ENCODE measurements at places on chromosomes 5 and 9. TPM values are rescaled to one million over a fixed set of nuclear protein-coding genes. Genes with fewer than 3 reads are reported as not detected.

The GBGT1 gene
- total RNA-seq: 3.3 TPM

The LCN1 gene
- not detected for total RNA-seq

The GDNF gene
- 0.83 TPM for total RNA-seq

The SVEP1 gene
- total RNA-seq: 76.3 TPM

The MYOZ3 gene
- total RNA-seq: 0.77 TPM

DNA sequence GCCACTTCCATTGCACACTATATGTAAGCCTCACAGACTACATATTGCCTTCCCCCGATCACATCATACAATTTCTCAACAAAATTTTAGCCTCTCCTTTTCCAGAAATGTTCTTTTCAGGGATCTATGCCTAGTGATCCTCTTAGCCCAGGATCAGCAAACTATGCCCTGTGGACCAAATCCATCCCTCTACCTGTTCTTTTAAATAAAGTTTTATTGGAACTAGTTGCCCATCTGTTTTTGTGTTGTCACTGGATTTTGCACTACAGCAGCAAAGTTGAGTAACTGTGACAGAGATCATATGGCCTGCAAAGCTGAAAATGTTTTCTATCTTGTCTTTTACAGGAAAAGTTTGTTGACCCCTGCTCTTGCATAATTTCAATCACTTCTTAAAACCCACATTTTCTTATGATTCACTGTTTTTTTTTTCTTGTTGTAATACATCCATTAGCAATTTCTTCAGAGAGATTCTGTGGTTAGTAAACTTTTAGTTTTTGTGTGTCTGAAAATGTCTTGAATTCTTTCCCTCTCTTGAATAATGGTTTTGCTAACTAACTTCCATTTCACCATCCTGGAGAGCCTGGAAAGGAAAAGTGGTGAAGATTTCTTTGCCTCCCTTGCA is 7.1 kb downstream of the TXNDC8 start:
- no peak overlapping the region for H3K4me3 ChIP-seq
- H3K36me3 ChIP-seq: no peaks in the 10 kb centered on the region
- peak; percentile 40 for DNase-seq
- no peak overlapping the region for H3K27ac ChIP-seq
- H3K27me3 ChIP-seq: no peaks in the 10 kb centered on the region

- no peak overlapping the region for H3K4me3 ChIP-seq
- no peaks in the 10 kb centered on the region for H3K27me3 ChIP-seq
- H3K4me1 ChIP-seq: no peaks in the 10 kb centered on the region
- H3K36me3 ChIP-seq: no peaks in the 10 kb centered on the region
- H3K27ac ChIP-seq: no peak overlapping the region
Observed at GRCh38 chr5:23614422-23614821, 107.0 kb downstream of the PRDM9 start.

GRCh38 chr5:102986074-102986473 is 133.9 kb downstream of the GIN1 start:
- no peaks in the 10 kb centered on the region for H3K4me1 ChIP-seq
- H3K36me3 ChIP-seq: no peaks in the 10 kb centered on the region
- H3K4me3 ChIP-seq: no peak overlapping the region
- DNase-seq: no peak
- H3K27ac ChIP-seq: no peak overlapping the region

- no peak overlapping the region for H3K4me3 ChIP-seq
- no peak overlapping the region for H3K27ac ChIP-seq
- H3K4me1 ChIP-seq: no peaks in the 10 kb centered on the region
- H3K36me3 ChIP-seq: no peaks in the 10 kb centered on the region
- peaks cover 25% of the 10 kb centered on the region for H3K27me3 ChIP-seq
- no peak for DNase-seq
Observed at GRCh38 chr5:33933723-33934169, 2.4 kb upstream of the RXFP3 start.

- H3K27ac ChIP-seq: no peak overlapping the region
- H3K27me3 ChIP-seq: no peaks in the 10 kb centered on the region
- no peak overlapping the region for H3K4me3 ChIP-seq
- H3K36me3 ChIP-seq: no peaks in the 10 kb centered on the region
- H3K4me1 ChIP-seq: no peaks in the 10 kb centered on the region
- DNase-seq: no peak
Observed at GRCh38 chr5:82704381-82704780, 372.8 kb downstream of the TMEM167A start.

DNA sequence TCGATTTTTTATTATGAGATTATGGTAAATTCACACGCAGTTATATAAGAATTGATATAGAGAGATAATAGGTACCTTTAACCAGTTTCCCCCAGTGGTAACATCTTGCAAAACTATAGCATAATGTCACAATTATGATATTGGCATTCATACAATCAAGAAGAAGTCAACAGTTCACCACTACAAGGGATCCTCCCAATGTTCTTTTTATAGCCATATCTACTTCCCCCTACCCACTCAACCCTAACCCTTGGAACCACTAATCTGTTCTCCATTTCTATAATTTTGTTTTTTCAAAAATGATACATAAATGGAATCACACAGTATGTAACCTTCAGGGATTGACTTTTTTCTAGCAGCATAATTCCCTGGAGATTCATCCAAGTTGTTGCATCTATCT is 9.8 kb downstream of the ACTL7B start:
- no peak overlapping the region for H3K27ac ChIP-seq
- no peak for DNase-seq
- no peaks in the 10 kb centered on the region for H3K4me1 ChIP-seq

DNA sequence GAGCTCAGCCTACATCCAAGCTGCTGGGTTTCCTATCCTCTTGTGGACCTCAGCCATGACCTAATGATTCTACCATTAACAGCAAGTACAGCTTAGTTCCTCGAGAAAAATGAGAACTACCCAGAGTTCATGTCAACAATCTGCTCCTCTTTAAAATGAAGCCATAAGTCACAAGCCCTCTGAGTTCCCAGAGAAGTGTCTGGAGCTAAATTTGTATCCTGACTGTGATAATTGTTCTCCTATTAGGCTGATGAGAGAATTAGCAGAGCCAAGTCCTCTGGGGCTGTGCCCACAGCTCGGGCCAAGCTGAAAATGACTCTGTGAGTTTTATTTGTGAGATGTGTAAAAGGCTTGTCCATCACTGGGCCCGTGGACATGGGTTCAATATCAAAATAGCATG is 145.1 kb upstream of the SMIM23 start:
- H3K27ac ChIP-seq: no peak overlapping the region
- DNase-seq: no peak
- H3K4me3 ChIP-seq: no peak overlapping the region
- H3K36me3 ChIP-seq: no peaks in the 10 kb centered on the region

- H3K27me3 ChIP-seq: no peaks in the 10 kb centered on the region
- H3K4me3 ChIP-seq: no peak overlapping the region
- peaks cover 4% of the 10 kb centered on the region for H3K36me3 ChIP-seq
- DNase-seq: no peak
Observed at GRCh38 chr9:95971815-95972214, 96.3 kb downstream of the ERCC6L2 start.

DNA sequence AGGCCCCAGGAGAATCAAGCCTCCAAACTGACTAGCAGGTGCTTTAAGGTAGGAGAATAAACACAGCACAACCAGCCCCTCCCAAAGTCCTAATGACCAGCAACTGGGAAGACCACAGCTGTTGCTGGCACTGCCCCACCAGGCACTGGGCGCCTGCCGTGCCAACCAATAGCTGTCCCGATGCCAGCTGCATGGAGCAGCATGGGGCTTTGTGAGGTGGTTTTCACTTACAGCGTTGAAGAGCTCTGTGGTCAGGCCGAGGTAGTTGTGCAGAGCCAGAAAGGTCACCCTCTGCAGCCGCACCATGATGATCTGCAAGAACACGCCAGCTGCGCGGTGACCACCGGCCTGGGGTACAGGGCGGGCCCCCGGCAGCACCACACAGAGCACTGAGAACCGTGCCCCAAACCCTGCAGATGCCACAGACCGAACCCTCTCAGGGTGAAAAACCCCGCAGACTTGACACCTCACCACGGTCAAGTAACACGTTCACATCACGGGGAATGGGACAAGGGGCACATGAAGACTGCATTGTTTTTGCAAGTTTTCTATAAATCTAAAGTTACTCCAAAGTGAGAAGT is 28.7 kb downstream of the PNPLA7 start:
- H3K36me3 ChIP-seq: no peaks in the 10 kb centered on the region
- DNase-seq: no peak
- no peak overlapping the region for H3K4me3 ChIP-seq
- no peaks in the 10 kb centered on the region for H3K4me1 ChIP-seq
- no peak overlapping the region for H3K27ac ChIP-seq

DNA sequence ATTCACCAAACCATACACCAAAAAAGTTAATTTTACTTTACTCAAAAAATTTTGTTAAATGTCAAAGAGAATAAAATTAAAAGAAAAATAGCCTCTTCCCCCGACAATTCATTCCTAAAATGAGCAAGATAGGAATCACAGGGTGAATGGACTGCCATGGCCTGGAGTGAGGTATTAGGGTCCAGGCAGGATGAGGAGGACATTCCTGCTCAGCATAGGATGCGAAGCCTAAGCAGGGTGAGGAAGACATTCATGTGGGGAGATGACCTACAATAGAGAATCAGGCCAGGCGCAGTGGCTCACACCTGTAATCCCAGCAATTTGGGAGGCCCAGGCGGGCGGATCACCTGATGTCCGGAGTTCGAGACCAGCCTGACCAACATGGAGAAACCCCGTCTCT is 8.4 kb downstream of the NUDCD2 start:
- H3K27me3 ChIP-seq: no peaks in the 10 kb centered on the region
- no peaks in the 10 kb centered on the region for H3K4me1 ChIP-seq
- H3K4me3 ChIP-seq: no peak overlapping the region
- peaks cover 5% of the 10 kb centered on the region for H3K36me3 ChIP-seq

DNA sequence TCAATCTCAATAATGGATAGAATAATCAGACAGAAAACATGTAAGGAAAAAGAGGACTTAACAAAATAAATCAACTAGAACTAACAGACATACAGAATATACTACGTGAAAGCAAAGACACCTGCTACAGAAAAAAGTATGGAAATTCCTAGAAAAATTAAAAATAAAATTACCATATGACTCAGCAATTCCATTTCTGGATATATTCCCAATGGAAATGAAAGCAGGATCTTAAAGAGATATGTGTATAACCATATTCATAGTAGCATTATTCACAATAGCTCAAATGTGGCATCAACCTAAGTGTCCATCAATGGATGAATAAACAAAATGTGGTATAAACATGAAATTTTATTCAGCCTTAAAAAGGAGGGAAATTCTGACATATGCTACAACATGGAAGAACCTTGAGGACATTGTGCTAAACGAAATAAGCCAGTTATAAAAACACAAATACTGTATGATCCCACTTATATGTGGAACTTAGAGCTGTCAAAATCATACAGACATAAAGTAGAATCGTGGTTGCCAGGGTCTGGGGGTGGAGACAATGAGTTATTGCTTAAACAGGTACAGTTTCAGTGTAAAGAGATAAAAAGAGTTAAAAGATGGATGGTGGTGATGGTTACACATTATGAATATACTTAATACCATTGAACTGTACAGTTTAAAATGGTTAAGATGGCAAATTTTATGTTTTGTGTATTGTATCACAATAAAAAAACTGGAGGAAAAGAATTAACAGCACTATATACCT is 6.9 kb downstream of the PLAA start:
- peak; percentile 10 for DNase-seq
- H3K4me1 ChIP-seq: no peaks in the 10 kb centered on the region
- no peak overlapping the region for H3K27ac ChIP-seq
- H3K27me3 ChIP-seq: no peaks in the 10 kb centered on the region
- no peak overlapping the region for H3K4me3 ChIP-seq
- H3K36me3 ChIP-seq: no peaks in the 10 kb centered on the region

- DNase-seq: no peak
- H3K4me1 ChIP-seq: peaks cover 24% of the 10 kb centered on the region
- H3K27ac ChIP-seq: no peak overlapping the region
- peak overlapping the region; percentile 79 for H3K4me3 ChIP-seq
- H3K36me3 ChIP-seq: peaks cover 40% of the 10 kb centered on the region
- H3K27me3 ChIP-seq: no peaks in the 10 kb centered on the region
Observed at GRCh38 chr9:137078701-137079400, 1.5 kb downstream of the UAP1L1 start.

DNA sequence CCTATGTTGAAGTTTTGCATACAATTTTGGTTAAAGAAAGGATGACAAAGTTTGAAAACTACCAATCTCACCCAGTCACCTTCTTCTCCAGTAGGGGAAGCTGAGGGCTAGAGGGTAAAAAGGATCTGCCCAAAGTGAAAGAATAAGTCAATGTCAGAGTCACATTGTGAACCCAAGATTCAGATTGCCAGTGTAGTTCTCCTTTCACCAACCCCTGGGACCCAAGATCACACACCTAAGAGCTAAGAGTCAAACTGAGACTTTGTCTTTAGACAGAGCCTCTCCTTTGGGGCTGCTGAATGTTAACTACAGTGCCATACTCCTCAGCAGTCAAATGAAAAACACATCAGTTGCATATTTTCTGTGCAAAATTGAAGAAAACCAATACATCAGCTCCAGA is 210.6 kb downstream of the ATP10B start:
- H3K27me3 ChIP-seq: no peaks in the 10 kb centered on the region
- H3K36me3 ChIP-seq: no peaks in the 10 kb centered on the region
- no peaks in the 10 kb centered on the region for H3K4me1 ChIP-seq

DNA sequence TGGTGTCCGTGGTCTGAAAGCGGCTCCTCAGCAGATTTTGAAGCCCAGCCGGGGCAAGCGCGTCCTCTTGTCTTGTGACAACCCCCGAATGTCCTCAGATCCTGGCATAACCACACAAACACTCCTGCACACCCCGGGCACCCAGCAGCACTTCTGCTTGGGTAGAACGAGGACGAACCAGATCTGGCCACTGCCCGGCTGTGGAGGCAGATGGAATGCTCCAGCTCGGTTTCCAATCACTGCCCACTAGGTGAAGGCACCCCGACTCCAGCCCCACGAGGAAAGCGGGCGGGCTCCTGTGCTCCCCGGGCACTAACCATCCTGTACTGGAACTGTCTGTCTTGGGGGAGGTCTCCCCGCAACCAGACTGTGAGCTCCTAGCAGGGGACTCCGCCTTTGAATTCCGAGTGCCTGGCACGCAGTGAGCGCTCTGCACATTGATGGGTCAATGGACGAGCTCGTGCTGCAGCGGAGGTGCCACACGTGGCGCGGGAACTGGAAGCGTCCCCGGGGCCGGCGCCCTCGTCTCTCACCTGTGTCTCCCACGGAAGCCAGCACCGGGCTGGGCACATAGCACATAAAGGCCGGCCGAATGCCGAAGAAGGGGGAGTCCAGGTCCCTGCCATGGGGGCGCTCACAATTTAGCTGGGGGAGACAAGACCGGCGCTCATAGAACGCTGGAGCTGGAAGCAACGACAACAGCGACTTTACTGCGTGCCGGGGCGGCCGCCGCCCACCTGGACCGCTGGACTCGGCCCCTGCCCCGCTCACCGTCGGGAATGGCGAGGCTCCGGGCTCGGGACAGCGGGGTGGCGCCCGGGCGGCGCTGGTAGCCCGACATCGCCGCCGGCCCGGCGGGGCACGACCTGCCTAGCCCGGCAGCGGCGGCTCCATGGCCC is 608 bp downstream of the ENTR1 start:
- H3K36me3 ChIP-seq: peaks cover 27% of the 10 kb centered on the region
- peak; percentile 17 for DNase-seq
- H3K4me3 ChIP-seq: peak overlapping the region; percentile 82

GRCh38 chr5:169494941-169495548 is 88.5 kb upstream of the SPDL1 start:
- no peaks in the 10 kb centered on the region for H3K27me3 ChIP-seq
- no peak overlapping the region for H3K4me3 ChIP-seq
